ENCODE measurements at places on chromosomes 16 and 17. TPM values are rescaled to one million over a fixed set of nuclear protein-coding genes. Genes with fewer than 3 reads are reported as not detected.

- DNase-seq, result no peak
These were observed 1.4 kb downstream of the ALDOA start for GRCh38 chr16:30066761-30067583.

- DNase-seq, result peak; percentile 25
These were observed 4.9 kb downstream of the MYLK3 start for GRCh38 chr16:46743232-46743719.

DNA sequence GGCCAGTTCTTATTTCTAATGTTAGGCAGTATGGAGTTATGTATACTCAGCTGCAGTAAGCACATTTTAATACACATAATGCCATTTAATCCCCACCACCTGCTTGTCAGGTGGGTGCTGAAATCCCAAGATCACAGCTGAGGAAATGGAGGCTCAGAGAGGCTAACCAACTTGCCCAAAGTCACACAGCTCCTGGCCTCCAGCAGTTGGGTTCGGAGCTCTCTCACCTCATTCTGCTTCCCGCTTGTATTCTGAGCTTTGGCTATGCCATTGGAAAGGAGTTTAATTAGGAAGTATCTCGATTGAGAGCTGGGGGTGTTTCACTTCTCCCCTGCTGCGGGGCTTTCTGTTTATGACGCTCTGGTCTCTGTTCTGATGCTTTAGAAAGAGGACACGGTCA, 72.6 kb upstream of the CACNG5 start:
- no peak for DNase-seq

- no peak for DNase-seq
These were observed 939 bp upstream of the WDR90 start for GRCh38 chr16:648071-648780.

GRCh38 chr16:83501481-83501880, 306.3 kb upstream of the HSBP1 start:
- DNase-seq, result no peak

DNA sequence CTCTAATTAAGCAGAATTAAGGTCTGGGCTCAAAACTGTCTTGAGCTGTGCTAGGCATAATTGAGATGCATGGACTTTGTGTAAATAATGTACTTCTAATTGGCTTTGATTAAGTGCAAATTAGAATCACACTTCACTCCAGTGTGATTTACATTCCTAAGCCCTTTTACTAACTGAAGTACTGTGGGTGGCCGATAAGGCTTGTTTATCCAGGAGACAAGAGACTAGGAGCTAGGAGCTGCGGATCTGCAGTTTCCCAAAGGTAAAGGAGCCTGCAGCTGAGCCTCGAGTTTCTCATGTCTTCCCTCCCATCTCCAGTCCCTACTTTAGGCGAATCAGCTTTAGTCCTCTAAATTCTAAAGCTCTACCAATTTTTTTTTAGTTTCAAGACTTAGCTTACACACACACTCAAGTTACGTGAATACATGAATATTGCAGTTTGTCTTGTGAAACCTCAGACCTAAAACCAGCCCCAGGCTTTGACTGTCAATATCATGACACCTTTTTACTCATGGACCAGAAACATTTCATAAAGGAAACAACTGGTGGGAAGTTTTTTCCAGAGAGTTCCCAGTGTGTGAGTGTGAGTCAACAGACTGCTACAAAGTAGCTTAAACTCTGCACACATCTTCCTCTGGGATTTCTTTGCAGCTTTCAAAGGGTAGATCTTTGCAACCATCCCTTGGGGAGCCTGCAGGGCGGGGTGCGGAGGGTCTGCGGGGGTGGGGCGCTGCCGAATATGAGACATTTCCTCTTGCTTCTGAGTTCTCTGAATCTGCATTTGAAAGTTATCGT, 113.9 kb upstream of the TBX2 start:
- DNase-seq, result no peak

RRAD gene
- polyA plus RNA-seq, result 0.60 TPM

PIPOX gene
- polyA plus RNA-seq, result 0.62 TPM

DNA sequence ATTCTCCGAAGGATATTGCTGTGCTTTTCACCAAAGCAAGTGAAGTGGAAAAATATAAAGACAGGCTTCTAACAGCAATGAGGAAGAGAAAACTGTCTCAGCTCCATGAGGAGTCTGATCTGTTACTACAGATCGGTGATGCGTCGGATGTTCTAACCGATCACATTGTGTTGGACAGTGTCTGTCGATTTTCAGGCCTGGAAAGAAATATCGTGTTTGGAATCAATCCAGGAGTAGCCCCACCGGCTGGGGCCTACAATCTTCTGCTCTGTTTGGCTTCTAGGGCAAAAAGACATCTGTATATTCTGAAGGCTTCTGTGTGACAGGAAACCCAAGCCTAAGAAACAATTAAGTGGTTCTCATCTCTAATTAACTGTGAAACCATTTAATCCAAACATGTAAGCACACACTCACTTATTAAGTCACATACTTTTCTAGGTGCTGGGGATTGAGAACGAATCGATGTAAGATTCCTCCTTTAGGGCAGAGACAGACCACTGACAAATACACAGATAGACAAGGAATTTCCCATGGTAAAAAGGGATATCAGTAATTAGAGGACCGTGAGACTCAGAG, 22.8 kb downstream of the SLFN5 start:
- no peak for DNase-seq

DNA sequence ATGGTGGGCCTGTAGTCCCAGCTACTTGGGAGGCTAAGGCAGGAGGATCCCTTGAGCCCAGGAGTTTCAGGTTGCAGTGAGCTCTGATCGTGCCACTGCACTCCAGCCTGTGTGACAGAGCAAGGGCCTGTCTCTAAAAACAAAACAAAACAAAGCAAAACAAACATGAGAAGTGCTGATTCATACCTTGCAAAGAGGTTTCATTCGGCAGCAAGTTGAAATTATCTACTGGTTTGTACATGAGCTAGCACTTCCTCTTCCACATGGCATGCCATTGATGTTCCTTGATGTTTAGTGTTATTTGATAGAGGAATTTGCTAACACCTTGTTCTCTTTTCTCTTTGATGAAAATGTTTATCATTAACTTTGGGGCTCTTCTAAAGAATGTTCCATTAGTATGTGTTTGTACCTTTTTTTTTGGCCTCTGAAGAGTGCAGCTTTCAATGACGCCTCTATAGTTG, 50.6 kb downstream of the SPECC1 start:
- DNase-seq, result no peak

HBM gene
- not detected for polyA plus RNA-seq

GRCh38 chr16:79130616-79131015, 469.9 kb downstream of the MAF start:
- no peak for DNase-seq

- DNase-seq, result no peak
These were observed 52.5 kb downstream of the NKD1 start for GRCh38 chr16:50600582-50601283.

DNA sequence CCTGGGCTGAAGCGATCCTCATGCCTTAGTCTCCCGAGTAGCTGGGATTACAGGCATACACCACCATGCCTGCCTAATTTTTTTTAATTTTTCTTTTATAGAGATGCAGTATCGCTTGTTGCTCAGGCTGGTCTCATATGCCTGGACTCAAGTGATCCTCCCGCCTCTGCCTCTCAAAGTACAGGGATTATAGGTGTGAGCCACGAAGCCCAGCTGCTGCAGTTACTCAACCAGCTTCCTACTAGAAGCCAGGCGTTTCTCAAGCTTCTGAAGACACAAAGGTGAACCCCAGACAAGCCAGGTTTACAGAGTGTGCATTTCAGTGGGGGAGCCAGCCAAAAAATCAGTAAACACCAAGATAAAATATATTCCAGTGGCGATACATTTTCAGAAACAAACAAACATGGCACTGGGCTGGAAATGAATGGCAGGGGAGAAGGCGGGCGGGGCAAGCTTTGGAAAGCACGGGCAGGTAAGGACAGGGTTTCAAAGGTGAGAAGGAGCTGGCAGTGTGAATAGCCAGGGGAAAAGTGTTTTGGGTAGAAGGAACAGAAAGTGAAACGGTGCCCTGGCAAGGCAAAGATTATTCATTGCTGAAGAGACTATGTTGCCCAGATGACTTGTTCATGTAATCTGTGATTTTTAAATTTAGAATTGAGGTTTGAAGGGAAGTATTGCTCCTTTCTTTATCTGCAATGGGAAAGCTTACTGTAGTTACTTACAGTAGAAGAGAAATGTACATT, 471.1 kb downstream of the WWOX start:
- no peak for DNase-seq

DNA sequence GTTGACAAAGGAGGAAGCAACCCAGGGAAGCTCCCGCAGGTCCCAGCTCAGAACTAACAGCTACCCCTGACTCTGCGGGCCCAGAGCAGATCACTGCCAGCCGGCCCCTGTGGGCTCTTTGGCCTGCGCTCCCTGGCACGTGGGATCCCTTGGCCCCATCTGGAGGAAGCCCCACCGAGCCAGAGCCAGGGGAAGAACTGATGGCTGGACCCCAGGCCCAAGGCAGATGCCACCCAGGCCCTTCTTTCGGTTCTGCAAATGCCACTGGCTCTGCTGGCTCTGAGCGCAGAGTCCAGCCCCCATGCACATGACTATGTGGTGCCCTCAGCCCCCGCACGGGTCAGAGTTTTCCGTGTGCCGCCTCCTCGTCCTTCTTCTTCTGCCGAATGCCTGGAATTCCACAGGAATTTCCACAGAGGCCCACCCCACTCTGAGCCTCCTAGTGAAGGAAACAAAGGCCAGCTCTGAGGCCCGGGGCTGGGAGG, 35.8 kb upstream of the SNN start:
- peak; percentile 71 for DNase-seq

TMEM92 gene
- polyA plus RNA-seq, result 0.03 TPM

OR1A1 gene
- polyA plus RNA-seq, result not detected

AANAT gene
- polyA plus RNA-seq, result not detected

GRCh38 chr17:55424893-55425540, 3.4 kb upstream of the MMD start:
- DNase-seq, result no peak

- DNase-seq, result no peak
These were observed 35.4 kb upstream of the LYRM9 start for GRCh38 chr17:27928587-27928986.

RAB11FIP4 gene
- polyA plus RNA-seq, result 0.32 TPM

PPP1R9B gene
- 20.1 TPM for polyA plus RNA-seq

CES1 gene
- polyA plus RNA-seq, result not detected

GRCh38 chr16:17483351-17483750, 12.6 kb upstream of the XYLT1 start:
- no peak for DNase-seq

- peak; percentile 60 for DNase-seq
These were observed at the start of gene NME3 for GRCh38 chr16:1771188-1771863. NME3 (minus strand) TSS chr16:1771543; CDS start chr16:1771534, 9 bp downstream.

- peak; percentile 64 for DNase-seq
These were observed 64.2 kb downstream of the PITPNC1 start for GRCh38 chr17:67441052-67441895.

GRCh38 chr17:16489431-16489830, 2.6 kb downstream of the LRRC75A start:
- no peak for DNase-seq

DNA sequence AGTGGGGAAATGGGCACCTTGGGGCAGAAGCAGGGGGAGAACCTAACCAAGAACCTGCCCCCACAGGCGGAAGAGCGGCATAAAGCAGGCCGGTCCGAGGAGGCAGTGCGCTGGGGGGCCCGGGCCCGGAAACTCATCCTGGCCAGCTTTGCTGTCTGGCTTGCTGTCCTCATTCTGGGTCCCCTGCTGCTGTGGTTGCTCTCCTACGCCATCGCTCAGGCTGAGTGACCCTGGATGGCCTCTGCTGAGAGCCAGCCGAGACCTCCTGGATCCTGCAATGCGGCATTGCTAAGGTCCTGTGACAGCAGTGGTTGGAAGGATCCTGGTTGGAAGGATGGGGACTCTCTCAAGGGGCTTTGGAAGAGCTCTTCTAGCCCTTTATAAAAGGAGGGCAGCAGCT, 4.5 kb upstream of the PHKG2 start:
- no peak for DNase-seq

GRCh38 chr17:81417879-81418709, 22.8 kb downstream of the BAHCC1 start:
- no peak for DNase-seq

- DNase-seq, result peak; percentile 90
These were observed 12.2 kb upstream of the TERF2 start for GRCh38 chr16:69397821-69398521.

SLC43A2 gene
- 52.0 TPM for polyA plus RNA-seq

- DNase-seq, result no peak
These were observed 12.2 kb upstream of the EMP2 start for GRCh38 chr16:10592611-10593010.

DNA sequence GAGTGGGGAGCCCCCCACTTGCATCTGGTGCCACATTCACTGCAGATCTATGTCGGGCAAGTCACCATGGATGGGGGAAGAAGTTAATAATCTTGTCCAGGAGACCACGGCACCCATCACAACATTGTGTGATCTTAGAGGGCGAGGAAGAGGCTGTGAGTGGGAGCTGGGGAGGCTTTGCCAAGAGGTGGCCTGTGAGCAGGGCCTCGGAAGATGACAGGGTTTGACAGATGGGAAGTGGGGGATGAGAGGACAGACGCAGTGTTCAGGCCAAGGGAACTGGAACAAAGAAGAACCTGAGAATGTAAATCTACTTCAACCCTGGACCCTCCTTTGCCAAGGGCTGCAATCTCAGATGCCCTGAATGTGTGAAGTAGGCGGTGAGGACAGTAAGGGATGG, 12.4 kb downstream of the ACE start:
- DNase-seq, result no peak

DNA sequence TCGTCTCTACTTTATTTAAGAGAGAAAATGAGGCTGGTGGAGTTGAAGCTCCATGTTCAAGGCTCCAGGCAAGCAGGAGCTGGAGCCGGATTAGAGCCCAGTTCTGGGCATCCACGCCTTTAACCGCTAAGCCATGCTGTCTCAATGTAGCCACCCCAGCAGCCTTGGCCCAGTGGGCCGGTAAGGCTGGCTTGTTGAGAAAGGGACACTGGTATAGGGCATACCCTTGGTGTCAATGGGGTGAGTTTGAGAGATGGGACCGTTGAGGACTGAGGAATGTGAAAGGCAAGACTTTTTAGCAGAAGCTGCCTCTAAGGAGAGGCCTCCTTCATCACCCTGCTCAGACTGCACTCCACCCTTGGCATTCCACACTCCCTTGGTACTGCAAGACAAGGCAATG, 147.4 kb downstream of the CYLD start:
- DNase-seq, result no peak

DNA sequence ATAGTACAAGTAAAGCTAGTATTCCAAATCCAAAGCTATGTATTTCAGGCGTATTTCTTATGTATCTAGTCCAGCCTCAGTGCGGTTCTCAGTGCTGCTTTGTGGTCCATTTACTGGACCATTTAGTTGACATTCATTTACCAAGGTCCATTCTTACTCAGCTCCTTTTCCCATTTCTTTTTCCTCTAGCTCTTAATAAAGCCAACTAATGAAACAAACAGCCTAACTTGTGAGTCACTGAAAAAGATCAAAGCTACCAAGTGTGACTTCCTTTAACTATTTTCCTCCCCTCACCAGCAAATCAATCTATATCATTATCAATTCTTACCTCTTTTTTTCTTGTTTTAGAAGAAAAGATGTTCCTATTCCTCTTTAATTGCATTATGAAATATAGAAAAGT, 64.0 kb downstream of the CYB561 start:
- peak; percentile 30 for DNase-seq

GRCh38 chr16:73268366-73268993, 220.6 kb upstream of the ZFHX3 start:
- no peak for DNase-seq

ST6GALNAC2 gene
- polyA plus RNA-seq, result 0.59 TPM

- no peak for DNase-seq
These were observed 185.5 kb downstream of the RBFOX1 start for GRCh38 chr16:7518158-7518557.

GRCh38 chr16:85614338-85615013, 1.4 kb downstream of the GSE1 start:
- no peak for DNase-seq

- DNase-seq, result peak; percentile 45
These were observed 41.5 kb upstream of the MED9 start for GRCh38 chr17:17435323-17435722.

NPIPB9 gene
- 0.36 TPM for polyA plus RNA-seq

- no peak for DNase-seq
These were observed 356.2 kb downstream of the SEC14L1 start for GRCh38 chr17:77496831-77497577.

Measured in endothelial cell of umbilical vein (primary cell).